ENCODE measurements at places on chromosomes 3 and 15.

DNA sequence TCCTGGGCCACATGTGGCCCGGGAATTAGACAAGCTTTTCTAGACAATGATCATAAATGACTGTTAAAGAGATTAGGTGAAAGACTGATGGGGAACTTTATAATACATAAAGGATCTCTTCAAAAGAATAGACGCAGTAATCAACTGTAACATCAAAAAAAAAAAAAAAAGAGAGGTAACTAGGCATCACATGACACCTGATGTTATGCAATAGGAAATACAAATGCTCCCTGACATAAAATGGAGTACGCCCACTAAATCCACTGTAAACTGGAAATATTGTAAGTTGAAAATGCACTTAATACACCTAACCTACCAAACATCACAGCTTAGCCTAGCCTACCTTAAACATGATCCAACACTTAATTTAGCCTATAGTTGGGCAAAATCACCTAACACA lies 27.2 kb downstream of the GSK3B start:
- no peak for DNase-seq

- peak; percentile 7 for DNase-seq
These were observed 96.6 kb downstream of the LRRC3B start for GRCh38 chr3:26719134-26719533.

DNA sequence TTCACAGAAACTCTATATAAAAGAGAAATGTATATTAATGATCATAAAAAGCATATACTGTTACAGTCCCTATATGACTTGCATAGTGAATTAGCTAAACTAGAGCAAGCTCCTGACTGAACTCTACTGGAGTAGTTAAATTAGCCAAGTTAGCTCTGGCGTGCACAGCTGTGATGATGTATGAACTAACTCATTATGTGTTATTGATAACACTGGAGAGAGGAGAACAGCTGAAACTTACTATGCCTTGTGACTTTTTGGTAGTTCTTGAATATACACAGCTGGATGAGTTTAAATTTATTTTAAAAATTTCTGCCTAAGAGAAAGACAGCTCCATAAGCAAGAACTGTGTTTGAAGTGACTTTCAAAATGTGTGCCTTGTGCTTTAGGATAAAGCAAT lies 8.1 kb downstream of the TIPARP start:
- no peak for DNase-seq

DNA sequence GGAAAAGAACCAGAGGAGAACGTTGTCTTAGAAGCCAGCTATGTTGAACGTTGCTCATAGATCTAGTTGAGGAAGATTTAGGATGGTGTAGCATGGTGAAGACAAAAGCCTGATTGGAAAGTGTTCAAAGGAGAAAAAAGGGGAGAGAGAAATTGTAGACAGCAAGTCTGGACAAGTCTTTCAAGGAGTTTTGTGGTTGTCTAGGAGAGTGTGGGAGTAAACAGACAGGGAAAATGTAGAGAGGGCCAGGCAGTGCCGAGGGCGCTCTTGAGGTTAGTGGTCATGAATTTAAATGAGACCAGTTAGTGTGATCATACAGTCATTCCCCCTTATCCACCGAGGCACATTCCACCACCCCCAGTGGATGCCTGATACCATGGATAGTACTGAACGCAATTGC lies 167.5 kb upstream of the IL12A start:
- no peak for DNase-seq

GRCh38 chr3:129539206-129539605 lies 3.8 kb upstream of the H1-8 start:
- DNase-seq = no peak

DNA sequence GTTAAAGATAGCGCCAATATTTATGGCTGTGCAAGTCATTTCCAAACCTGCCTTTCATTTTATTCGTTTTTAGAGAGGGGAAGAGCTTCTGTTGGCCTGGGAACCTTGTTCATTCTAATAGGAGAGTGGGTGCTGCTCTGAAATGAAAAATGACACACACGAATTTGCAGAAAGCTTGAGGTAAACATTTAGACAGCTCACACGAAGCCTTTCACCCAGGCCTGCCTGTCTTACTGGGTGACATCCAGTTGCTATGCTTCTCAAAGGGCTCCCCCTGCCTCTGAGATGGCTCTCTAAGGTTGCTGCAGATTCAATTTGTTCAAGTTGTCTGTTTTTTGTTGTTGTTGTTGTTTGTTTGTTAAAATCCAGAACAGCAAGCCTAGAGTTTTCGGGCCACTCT lies 18.2 kb downstream of the PEX5L start:
- DNase-seq = no peak

DNA sequence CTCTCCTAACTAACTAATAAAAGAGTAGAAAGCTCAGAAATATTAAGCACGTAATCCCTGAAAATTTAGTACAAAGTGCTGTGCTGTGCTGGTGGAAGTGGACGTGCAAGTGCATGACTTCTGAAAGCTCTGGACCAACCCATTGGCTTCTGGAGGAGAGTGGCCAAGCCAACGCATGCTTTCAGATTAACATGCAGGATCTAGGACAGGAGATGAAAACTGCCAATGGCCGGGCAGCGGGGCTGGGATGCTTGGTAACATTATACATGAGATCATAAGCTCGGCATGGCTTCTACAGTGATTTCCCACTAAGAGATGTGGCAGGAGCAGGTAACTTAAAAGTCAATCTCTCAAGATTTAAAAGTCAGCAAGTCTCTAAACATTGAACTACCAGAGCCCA lies 170.8 kb upstream of the SNTN start:
- DNase-seq = no peak

GRCh38 chr3:188452158-188452772 lies 298.3 kb downstream of the LPP start:
- DNase-seq = no peak

- no peak for DNase-seq
These were observed 11.2 kb upstream of the SEMA5B start for GRCh38 chr3:123038751-123039150.

DNA sequence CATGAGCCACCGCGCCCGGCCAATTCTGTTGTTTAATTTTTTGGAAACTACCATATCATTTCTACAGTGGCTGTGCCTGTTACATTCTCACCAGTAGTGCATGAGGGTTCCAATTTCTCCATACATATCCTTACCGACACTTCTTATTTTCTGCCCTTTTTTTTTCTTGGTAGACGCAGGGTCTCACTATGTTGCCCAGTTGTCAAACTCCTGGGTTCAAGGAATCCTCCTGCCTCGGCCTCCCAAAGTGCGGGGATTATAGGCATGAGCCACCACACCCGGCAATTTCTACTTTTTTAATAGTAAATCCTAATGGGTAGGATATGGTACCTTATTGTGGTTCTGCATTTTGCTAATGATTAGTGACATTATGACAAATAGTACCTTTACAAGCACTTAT lies 9.6 kb downstream of the AMIGO3 start:
- no peak for DNase-seq

GRCh38 chr15:76034111-76034510 lies 21.9 kb upstream of the NRG4 start:
- DNase-seq = no peak

DNA sequence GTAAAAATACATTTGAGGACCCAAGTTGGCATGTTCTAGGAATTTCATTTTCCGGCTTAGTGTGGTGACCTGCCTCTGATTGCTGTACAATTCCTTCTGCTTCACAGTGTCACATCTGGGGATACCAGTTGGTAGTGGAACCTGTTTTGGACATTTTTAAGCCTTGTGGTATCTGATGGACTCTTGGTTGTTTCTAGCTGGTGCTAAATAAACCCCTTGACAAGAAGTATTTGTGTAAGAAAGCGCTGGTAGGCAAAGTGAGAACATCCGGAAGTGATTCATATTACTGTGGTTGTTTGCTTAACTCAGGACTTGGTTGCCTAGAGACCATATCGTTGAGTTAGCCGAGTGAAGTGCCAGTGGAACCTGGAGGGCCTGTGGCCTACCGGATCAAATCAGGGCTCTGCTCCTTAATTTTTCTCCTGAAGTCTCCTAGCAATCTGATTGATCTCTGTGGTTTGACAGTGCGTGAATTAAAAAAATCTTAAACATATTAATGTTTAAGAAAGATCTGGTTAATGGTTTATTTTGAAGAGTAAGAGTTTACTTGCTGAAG lies 12.8 kb downstream of the IQGAP1 start:
- no peak for DNase-seq

DNA sequence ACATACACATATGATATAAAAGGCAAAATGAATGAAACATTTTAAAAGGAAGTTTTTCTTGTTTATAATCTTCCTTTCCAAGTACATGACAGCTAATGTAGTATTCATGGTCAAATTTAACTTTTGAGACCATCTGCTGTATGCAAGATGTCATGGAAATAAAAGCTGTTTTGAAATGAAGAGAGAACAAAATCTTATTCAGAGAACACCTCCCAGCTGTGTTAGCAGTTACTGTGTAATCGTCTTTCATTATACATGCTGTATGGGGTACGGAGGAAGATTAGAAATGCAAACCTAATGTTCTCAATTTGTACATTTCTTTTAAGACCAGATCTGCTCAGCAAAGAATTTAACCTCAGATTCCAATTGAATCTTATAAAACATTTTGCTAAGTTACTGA lies 1182.3 kb downstream of the OTOL1 start:
- no peak for DNase-seq

DNA sequence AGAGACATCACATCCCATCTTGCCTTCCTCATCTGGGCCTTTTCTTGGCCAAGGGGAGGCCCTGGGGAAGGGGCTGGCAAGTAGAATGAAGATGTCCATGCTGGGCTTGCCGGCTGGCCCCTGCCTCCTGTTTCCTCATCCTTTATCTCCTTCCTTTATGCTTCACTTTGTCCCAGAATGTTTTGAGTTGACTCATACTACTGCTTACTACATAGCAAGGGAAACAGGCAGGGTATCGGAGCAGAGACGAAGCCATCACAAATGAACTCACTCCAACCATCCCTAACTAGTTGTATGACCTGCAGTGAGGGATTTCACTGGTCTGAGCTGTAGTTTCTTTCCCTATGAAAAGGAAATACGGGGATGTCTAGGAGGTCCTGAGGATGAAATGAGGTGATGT lies 66.0 kb downstream of the CHDH start:
- DNase-seq = no peak

- no peak for DNase-seq
These were observed 38.6 kb downstream of the ACSBG1 start for GRCh38 chr15:78195735-78196201.

DNA sequence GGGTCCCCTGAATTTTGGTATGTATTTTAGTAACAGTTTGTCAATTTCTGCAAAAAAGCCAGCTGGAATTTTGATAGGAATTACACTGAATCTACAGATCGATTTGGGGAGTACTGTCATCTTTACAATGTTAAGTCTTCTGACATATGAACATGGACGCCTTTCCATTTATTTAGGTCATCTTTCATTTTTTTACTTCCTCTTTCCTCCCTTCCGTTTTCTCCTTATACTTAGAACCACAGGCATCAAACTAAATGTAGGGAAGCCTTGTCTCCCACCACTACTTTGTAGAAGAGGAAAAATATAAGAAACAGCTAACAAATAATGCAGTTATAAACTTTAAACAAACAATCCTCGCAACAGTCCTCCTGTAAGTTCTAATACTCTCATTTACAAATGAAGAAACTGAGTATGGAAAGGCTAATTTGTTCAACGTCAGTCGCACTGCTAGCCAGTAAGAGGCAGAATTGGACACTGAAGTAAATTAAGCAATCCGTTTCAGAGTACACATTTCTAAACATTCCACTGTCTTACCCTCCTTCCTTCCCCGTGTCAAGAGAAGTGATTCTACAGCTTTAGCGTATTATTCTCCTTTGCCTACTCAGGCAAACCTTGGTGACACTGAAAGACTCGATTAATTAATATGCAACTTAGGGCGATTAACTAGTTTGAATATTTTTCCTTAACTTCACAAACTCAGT lies 25.6 kb downstream of the RHOA start:
- no peak for DNase-seq

DNA sequence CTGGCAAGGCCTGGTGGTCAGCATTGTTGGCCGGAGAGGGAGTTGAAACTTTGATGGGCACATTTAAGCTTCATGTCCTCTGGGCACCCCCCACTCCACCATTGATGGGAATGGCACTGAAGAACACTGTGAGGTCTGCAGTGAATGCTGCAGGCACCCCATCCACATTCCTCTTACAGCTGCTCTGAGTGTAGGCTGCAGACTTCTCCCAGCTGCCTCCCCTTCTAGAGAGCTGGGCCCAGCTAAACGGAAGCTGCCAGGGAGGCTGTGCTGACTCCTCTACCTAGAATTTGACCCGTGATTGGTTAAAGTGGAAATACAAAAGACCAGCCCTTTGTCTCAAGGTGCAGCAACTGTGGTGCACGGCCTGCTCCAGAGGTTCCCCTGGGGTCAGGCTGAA lies 10.6 kb downstream of the TMEM158 start:
- no peak for DNase-seq

- DNase-seq = no peak
These were observed 503.2 kb downstream of the MFSD1 start for GRCh38 chr3:159305017-159305416.

DNA sequence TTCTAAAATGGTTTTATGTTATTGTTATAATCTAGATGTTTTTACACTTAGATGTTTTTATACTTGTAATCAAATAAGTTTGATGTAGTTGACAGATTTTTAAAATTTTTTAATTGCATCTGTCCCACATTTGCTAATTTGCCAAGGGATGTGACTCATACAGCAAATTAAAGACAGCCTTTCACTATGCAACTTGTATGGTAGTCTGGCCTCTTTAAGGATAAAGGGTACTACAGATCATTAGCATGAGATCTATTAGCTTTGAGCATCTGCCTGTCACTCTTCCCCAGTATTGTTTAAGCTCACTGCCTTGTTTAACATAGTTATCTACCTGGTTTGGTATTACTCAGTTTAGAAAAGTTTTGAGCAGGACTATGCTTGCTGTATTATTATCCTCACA lies 83.0 kb downstream of the NPTN start:
- no peak for DNase-seq

- DNase-seq = no peak
These were observed 426.7 kb upstream of the TPRG1 start for GRCh38 chr3:188745031-188745430.

GRCh38 chr3:8899876-8900460 lies 63.3 kb downstream of the RAD18 start:
- DNase-seq = no peak

DNA sequence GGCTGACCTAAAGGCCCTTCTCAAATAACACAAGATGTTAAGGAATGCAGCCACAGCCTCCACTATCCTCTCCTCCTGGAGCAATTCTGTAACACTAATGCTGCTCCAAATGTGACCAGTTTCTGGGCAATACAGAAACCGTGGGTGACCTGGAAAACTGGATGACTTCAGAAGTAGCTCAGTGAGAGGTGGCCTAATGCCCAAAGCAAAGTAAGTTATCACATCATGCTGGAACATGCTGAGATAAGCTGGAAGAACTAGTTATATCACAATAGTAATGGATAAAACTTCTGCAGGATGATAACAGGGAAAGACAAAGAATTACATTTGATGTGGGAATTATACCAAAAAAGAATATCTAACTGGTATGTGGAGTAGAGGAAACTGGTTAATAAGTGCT lies 72.0 kb downstream of the DHX30 start:
- no peak for DNase-seq

DNA sequence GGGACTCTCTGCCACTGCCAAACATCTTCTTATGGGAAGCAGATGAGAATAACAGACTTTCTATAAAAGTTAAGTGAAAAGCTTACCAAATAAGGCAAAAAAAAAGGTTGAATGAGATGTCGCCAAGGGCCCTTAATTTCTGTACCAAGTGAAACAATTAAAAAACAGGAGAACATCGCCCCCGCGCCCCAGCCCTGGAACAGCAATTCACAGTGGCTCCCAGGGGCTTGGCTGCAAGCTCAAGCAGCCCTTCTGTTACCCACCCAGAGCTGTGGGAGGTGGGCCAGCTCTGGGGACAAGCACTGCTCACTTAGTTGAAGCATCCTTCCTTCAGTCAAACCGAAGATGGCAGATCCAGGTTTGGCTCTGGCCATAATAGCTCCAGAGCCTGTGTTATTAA lies 208.0 kb downstream of the ERC2 start:
- no peak for DNase-seq
